Stimulated activated CD4-positive, alpha-beta T cell treated with anti-CD3 and anti-CD28 coated beads, Interleukin-2, amount 100 ng/mL, for 24 hours (primary cell): ENCODE measurements at places on chromosomes 2 and 18.

DNA sequence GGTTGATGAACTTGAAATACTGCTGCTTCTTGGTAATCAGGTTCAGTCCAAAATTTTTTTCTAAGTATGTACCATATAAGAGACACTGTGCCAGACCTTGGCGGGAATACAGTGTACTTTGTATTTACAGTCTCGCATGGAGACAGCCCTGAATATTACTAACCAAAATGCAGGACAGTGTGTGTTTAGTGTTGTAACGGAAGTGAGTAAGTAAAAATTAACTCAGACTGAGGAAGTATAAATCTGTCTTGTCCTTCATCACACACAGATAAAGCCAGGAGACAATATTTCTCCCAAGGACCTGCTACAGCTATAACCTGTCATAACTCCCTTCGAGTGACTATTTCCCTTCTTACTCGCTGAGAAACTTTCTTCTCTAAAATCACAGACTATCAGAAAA, 76.9 kb downstream of the ACTR3 start:
- no peak for DNase-seq

GRCh38 chr2:107325981-107326786, 440.2 kb upstream of the ST6GAL2 start:
- no peak for DNase-seq

GRCh38 chr18:8176554-8176953, 432.7 kb upstream of the RAB12 start:
- no peak for DNase-seq

GRCh38 chr2:213253162-213253561, 31.1 kb upstream of the SPAG16 start:
- DNase-seq: no peak
